Mesothelial cell of epicardium (in vitro differentiated cells): ENCODE measurements at places on chromosomes 6 and 20.

GRCh38 chr6:5871296-5871695, 135.4 kb downstream of the NRN1 start:
- DNase-seq: no peak

GRCh38 chr20:61933481-61933950, 132.2 kb downstream of the TAF4 start:
- DNase-seq: no peak

DNA sequence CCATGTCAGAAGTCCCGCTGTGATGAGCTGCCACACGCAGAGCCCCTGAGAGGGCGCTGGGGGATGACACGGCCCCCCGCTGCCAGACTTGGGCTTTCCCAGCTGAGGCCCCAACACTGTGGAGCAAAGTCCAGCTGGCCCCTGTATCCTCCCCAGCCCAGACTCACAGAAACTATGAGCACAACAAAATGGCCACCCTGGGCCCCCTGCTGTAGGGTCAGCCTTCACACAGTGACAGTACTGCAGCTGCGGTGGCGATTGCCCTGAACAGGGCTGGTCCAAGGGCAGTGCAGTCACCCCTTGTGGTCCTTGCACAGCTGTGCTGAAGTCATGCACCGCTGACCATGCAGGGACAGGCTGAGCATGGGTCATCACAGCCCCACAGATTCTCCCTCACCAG, 78.2 kb upstream of the CST7 start:
- DNase-seq: no peak

- no peak for DNase-seq
Observed at GRCh38 chr20:36010825-36011224, 42.4 kb downstream of the CNBD2 start.

- DNase-seq: no peak
Observed at GRCh38 chr6:113361014-113361645, 496.0 kb upstream of the MARCKS start.

- no peak for DNase-seq
Observed at GRCh38 chr6:166306378-166307081, 1.7 kb downstream of the PRR18 start.

GRCh38 chr20:23132930-23133559, 46.9 kb upstream of the CD93 start:
- DNase-seq: no peak

- no peak for DNase-seq
Observed at GRCh38 chr6:167944130-167944529, 53.3 kb upstream of the KIF25 start.

DNA sequence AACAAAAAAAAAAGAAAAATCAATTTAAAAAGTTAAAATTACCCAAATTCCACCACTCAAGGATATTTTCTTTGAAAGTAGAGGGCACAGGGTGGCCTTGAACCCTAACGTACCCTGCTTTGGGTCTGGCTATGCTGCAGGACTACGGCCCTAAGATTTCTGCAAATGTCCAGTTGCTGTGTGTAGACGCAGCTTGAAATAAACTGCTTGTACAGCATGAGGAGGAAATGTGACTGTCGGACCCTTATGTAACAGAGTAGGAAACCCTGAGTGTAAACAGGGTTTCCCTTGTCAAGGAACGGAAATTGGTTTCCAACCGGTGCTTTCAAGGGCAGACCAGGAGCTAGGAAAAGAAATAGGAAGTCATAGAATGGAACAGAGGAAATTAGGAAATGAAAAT, 60.7 kb upstream of the SHLD1 start:
- no peak for DNase-seq

- DNase-seq: no peak
Observed at GRCh38 chr20:35767683-35768481, 3.9 kb upstream of the PHF20 start.

- no peak for DNase-seq
Observed at GRCh38 chr6:31386977-31387376, 16.4 kb upstream of the MICA start.

- DNase-seq: no peak
Observed at GRCh38 chr6:100212131-100212530, 218.1 kb upstream of the MCHR2 start.

DNA sequence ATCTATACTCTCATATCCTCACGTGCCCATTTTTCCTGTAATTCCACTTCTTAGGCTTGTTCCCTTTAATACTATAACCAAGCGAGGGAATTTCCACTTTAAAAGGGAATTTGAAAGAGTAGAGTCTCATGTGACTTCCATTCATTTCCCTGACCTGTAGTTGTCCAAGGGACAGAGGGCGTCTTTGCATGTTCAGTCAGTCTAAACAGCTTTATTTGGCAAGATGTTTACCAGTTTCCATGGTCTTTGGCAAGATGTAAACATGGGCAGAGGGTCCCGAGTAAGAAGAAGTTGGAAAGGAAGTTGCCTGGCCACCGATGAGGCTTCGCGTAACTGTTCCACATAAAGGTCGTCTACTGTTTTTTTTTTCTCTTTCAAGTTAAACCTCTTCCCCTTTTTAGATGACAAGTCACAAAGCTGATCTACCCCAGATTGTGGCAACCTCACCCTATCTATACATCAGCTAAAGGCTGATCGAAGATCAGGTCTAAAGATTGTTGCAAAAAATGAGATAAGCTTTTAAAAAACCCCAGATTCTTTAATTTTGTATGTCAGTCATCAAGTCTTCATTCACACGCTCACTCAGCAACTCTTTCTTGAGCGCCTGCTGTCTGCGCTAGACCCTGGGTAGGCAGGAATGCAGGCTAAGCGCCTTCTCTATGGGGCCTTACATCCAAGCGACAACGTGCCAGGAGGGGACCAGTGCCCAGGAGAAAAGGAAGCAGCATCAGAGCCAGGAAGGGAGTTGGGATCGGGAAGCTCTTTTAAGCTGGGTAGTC, 31.7 kb upstream of the CCR6 start:
- DNase-seq: no peak

DNA sequence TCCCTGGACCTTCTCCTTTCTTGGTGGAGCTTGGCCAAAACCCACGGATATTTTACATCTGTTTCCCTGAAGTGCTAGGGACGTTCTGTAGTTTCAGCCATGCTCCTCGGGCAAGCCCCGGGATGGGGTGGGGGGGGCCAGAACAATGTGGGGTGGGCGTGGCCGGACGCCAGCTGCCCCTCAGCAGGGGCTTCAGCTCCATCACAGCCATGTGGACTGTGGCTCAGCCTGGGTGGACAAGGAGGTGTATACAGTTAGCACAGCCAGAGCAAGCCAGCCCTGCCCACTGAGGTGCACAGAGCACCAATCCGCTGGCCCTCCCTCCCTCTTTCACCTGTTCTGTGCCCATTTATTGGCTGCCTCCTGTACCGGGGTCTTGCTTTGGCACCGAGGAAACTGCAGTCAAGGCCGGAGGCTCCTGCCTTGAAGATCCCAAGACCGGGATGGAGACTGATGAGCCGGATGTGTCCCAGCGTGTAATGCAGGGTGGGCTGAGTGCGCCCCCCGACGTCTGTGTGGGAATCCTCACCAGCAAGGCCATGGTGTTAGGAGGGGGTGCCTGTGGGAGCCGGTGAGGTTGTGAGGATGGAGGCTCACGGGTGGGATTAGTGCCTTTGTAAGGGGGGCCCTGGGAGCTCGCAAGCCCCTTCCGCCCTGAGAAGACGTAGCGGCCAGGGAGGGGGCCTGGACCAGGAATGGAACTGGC, 28.0 kb downstream of the FRMD1 start:
- DNase-seq: no peak

DNA sequence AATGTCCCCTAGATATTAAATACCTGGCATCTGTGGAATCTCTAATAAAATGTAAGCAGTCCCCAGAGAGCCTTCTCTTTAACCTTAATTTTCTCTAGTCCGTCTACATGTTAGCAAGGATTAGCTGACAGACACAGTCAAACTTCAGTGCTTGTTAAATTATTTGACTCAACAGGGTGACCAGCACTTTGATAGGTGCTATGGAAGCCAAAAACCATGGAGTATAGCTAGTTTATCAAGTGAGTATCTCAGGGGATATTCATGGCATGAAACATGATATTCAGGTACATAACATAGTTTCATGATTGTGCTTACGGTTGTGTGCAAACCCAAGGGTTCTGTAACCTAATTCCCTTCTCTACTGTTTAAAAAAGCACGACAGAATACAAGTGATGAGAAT, 3.9 kb downstream of the RHAG start:
- DNase-seq: no peak

DNA sequence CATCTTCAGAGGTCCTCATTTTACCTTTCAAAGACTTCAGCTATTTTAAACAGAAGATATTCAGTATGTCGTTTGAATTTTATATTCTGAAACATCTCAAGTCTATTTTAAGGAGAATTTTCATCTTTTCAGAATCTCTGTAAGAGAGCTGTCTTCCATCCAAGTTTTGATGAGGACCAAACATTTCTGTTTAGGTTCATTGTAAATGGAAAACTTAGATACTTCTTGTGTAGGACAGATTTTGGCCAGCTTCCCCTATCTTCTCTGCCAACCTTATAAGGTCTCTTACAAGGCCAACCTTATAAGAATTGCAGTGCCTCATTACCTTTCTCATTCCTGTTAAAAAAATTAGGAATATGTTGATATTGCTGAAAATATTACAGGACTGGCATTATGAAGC, 88.1 kb downstream of the AKAP7 start:
- no peak for DNase-seq

DNA sequence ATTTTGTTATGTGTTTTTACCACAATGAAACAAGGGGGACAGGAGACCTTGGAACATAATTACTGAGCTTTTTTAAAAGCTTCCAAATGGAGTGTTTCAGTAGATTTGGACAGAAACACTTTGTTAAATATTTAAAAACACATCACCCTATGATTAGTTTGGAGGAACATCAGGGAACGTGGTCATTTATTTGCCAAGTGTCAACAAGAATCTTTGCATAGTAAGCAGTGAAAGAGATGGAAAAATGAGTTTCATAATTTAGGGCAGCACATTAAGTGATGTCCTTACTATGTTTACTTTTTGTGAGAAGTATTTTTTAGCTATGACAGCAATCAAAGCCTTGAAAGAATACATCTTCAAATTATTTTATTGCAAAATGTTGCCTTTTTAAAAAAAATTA, 82.6 kb downstream of the PROKR2 start:
- no peak for DNase-seq
